Endothelial cell of umbilical vein (primary cell): ENCODE measurements at places on chromosomes 2 and 18. TPM values are rescaled to one million over a fixed set of nuclear protein-coding genes. Genes with fewer than 3 reads are reported as not detected.

Gene SIX3
- not detected in 2 replicates for total RNA-seq

Gene R3HDM1
- total RNA-seq, result 36.2 and 36.6 TPM in 2 replicates

Gene CAB39
- 53.7 and 57.3 TPM in 2 replicates for total RNA-seq

Gene CNTNAP5
- total RNA-seq, result not detected in 2 replicates

Gene TFCP2L1
- not detected in 2 replicates for total RNA-seq

Gene HAAO
- total RNA-seq, result 0.60 and 0.82 TPM in 2 replicates

Gene FHL2
- total RNA-seq, result 178 and 197 TPM in 2 replicates

Gene CACNB4
- total RNA-seq, result 0.30 and 0.58 TPM in 2 replicates

Gene TMEM178A
- total RNA-seq, result 0.90 and 2.8 TPM in 2 replicates

Gene ARHGAP28
- total RNA-seq, result 21.0 and 23.4 TPM in 2 replicates

Gene PNKD
- total RNA-seq, result 56.1 and 56.6 TPM in 2 replicates

Gene TMEM87B
- 21.5 and 22.1 TPM in 2 replicates for total RNA-seq

Gene DHX57
- 22.9 and 28.2 TPM in 2 replicates for total RNA-seq

Gene TCF4
- total RNA-seq, result 374 and 390 TPM in 2 replicates

Gene MAP3K19
- total RNA-seq, result not detected in 2 replicates

Gene IL1F10
- total RNA-seq, result not detected in 2 replicates
